ENCODE measurements at places on chromosomes 16 and 17.

DNA sequence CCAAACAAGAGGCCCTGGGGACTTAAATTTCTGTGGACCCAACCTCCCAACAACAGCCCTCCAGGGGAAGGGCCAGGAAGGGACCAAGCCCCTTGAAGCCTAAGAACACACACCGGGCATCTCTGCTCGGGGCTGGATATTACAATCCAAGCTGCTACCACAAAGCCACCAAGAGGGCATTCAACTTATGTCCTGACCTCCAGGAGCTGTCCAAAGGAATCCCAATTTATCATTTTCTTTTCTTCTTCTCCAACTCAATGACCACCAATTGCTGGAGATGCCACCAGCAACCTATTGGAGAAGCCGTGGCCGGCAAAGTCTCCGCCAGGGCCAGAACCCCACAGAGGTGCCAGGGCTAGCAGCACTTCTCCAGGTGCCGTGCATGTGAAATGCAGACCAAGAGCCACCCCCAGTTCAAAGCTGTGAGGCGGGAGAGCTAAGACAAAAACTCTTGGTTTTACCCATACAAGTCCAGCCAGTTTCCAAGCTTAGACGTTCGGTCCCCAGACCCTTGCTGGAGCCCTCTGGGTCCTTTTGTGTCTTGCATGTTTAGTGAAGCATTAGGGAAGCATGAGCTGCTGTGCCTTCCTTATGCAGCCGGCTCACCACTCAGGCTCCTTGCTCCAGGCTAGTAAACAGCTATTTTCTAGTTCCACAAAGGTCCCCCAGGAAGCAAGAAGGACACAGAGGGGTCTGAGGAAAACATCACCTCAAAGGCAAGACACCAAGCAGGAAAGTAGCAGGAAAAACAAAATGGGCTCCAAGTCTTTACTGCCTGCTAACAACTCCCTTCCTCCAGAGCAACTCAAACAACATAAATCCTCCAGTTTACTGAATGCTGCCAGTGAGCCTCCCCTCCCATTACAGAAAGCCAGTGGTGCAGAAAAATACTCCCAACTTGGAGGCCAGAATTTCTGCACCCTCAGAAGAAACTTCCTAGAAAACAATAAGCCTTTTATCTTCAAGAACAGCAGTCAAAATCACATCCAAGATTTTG, 3.2 kb downstream of the PITPNA start:
- H3K4me1 ChIP-seq: peaks cover 23% of the 10 kb centered on the region
- H3K4me3 ChIP-seq: peak overlapping the region; percentile 54
- H3K36me3 ChIP-seq: peaks cover 2% of the 10 kb centered on the region

GRCh38 chr16:78984887-78985464, 615.6 kb downstream of the MAF start:
- no peaks in the 10 kb centered on the region for H3K36me3 ChIP-seq
- peaks cover 4% of the 10 kb centered on the region for H3K27me3 ChIP-seq
- peaks cover 2% of the 10 kb centered on the region for H3K4me1 ChIP-seq
- no peak for DNase-seq
- H3K4me3 ChIP-seq: no peak overlapping the region

DNA sequence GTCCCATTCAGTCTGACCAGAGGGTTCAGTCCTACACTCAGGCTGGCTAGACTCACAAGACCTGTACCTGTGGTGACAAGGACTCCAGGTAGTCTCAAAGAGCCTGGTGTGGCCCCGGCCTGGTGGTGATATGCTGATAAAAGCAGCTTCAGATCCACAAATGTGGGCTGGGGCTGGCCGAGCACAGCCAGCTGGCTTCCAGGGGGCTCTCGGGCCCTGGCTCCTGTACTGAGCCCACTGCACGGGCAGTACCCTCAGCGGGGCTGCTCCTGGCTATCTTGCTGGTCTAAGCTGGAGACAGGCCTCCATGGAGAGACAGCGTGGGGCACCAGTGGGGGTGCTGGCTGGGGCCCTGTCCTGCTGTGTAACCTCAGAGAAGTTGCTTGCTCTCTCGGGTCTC, 4.3 kb downstream of the SMIM5 start:
- H3K27ac ChIP-seq: no peak overlapping the region
- H3K36me3 ChIP-seq: no peaks in the 10 kb centered on the region
- no peaks in the 10 kb centered on the region for H3K27me3 ChIP-seq
- DNase-seq: no peak
- H3K4me3 ChIP-seq: no peak overlapping the region
- peaks cover 18% of the 10 kb centered on the region for H3K4me1 ChIP-seq

GRCh38 chr17:62666801-62667591, 39.5 kb downstream of the MRC2 start:
- H3K4me3 ChIP-seq: no peak overlapping the region
- H3K27me3 ChIP-seq: no peaks in the 10 kb centered on the region
- DNase-seq: no peak
- no peaks in the 10 kb centered on the region for H3K4me1 ChIP-seq
- no peak overlapping the region for H3K27ac ChIP-seq

GRCh38 chr16:3459401-3460090, 16.1 kb downstream of the NAA60 start:
- H3K4me1 ChIP-seq: peaks cover 34% of the 10 kb centered on the region
- no peaks in the 10 kb centered on the region for H3K36me3 ChIP-seq
- peak overlapping the region; percentile 87 for H3K27ac ChIP-seq
- no peak for DNase-seq
- no peaks in the 10 kb centered on the region for H3K27me3 ChIP-seq

DNA sequence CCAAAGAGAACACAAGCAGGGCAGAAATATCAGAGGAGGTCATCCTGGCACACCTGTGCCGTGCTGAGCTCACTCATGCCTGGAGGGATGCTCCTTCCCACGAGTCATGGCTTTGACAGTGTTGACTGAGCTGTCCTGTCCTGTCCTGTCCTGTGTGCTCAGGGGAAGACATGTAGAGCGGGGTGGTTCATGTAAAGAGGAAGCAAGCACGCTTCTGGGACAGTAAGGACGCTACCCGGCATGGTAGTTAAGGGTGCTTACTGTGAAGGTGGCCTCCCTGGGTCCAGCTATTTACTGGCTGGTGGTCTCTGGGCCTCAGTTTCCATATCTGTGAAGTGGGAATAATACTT, 398 bp downstream of the LGALS9 start:
- DNase-seq: no peak
- no peak overlapping the region for H3K4me3 ChIP-seq
- no peaks in the 10 kb centered on the region for H3K27me3 ChIP-seq
- H3K27ac ChIP-seq: no peak overlapping the region
- peaks cover 6% of the 10 kb centered on the region for H3K4me1 ChIP-seq
- H3K36me3 ChIP-seq: no peaks in the 10 kb centered on the region

DNA sequence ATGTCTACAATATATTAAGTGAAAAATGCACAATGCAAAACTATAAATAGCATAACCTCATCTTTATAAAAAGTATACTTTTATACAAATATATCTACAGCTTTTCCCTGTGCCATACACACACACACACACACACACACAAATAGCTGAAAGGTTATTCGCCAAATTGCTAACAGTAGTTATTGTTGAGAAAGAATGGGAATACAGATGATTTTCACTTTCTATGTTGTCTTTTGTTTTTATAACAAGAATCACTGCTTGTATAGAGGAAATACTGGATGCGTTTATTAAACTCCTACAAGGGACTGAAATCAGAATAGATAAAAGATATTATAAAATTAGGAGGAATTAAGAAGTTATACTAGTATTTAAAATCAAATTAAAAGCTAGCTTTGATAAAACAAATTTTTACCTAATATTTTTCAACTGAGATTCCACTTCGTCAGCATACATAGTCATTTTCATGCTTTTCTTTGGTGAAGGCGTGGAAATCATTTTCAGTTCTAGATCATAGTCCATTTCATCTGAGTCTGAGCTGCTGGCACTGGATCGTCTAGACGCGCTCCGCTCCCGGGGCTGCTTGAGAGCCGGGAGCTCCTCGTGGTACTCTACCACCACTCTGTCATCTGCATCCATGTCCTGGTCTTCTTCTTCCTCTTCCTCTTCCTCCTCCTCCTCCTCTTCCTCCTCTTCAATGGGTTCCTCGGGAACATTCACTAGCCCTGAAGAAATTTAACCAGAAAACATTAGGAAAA, 17.0 kb upstream of the ITGAE start:
- H3K27ac ChIP-seq: no peak overlapping the region
- H3K27me3 ChIP-seq: no peaks in the 10 kb centered on the region
- no peak overlapping the region for H3K4me3 ChIP-seq
- peaks cover 30% of the 10 kb centered on the region for H3K36me3 ChIP-seq
- H3K4me1 ChIP-seq: no peaks in the 10 kb centered on the region
- no peak for DNase-seq

GRCh38 chr17:65219124-65219523, 82.0 kb downstream of the RGS9 start:
- H3K27ac ChIP-seq: no peak overlapping the region
- no peak overlapping the region for H3K4me3 ChIP-seq
- H3K27me3 ChIP-seq: peaks cover 18% of the 10 kb centered on the region

- H3K27me3 ChIP-seq: no peaks in the 10 kb centered on the region
- peaks cover 47% of the 10 kb centered on the region for H3K4me1 ChIP-seq
- no peak for DNase-seq
- peak overlapping the region; percentile 29 for H3K27ac ChIP-seq
- H3K4me3 ChIP-seq: no peak overlapping the region
Measured at GRCh38 chr17:40322358-40323315, 13.7 kb downstream of the RARA start.
